Erythroblast (primary cell): ENCODE measurements at places on chromosomes 1 and 21.
A peak's percentile ranks its signal among the peaks of the same experiment; 100 is the strongest.

DNA sequence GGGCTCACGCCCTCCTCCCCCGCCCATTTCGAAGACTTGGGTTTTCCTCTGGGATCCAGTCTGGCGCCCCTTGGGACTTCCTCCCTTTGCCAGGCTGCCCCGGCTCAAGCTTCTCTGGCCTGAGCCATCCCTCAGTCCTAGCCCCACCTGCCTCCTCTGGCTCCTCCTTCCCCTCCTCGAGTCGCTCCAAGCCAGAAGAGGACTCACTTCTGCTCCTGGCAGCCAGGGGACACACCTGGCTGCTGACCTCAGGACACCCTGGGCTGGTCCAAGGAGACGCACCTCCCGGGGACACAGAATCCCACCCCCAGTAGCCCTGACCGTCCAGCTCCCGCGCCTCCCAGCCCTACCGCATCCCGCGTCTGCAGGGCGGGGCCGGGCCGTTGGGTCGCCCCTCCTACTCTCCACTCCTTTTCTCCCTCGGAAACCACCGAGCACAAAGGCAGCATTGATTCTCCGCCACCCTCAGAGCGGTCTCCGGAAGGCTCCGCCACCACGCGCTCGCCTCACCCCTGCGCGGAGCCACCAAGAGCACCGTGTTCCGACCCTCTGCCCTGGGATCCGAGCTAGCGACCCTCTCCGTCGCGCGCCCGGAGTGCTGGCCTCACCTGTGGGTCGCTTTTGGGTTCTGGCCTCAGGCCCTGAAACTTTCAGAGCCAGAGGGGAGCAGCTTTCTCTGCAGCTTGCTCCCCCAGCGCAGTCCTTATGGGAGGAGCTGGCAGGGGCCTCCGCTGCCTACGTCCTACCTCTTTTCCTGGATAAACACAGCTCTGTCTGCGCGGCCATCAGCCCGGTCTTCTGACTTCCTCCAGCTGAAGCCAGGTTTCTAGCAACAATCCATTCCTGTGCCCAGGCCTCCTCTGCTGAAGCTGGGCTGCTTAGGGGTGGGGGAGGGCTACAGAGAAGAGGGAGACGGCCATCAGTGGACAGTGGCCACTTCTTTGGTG, at the start of gene C2CD4D:
TSS of gene C2CD4D (minus strand) at position 364 of the 947 bp plus-strand sequence. CDS start 831 bp downstream, outside the sequence.
- no peak for DNase-seq

DNA sequence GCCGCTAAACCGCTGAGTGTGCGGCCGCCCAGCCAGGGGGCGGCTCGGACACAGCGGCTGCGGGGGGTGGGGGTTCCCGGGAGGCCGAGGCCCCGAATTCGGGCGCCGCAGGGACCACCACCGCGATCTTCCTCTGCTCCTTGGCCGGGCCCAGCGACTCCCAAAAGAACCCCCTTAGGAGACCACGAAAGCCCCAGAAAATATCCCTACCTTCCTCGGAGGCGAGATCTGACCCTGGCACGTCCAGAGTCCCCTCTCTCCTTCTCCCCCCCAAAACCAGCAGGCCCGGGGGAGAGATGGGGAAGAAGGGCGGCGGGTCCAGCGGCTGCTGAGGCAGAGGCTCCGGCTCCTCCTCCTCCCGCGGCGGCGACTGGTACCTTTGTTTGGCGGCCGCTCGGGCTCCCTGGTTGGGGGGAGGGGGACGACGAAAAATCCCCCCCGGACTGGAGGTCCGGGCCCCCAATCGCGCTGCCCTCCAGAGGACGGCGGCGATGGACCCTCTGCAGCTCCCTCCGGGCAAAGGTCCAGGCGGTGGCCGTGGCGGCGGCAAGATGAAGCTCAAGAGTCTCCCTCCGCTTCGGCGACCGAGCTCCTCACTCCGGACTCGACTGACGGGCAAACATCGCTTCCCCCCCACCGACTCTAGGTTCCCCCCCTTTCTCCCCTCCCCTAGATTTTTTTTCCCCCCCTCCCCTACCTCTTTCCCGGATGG, at the start of gene ARID4B:
TSS of gene ARID4B (minus strand) at position 621 of the 712 bp plus-strand sequence. CDS start 1,260 bp downstream, outside the sequence.
- no peak for DNase-seq

- peak; percentile 52 for DNase-seq
Observed at GRCh38 chr1:36161641-36162531, 5.9 kb downstream of the MAP7D1 start.

- DNase-seq = no peak
Observed at GRCh38 chr1:103084181-103084580, 24.1 kb downstream of the COL11A1 start.
